Karpas-422 (cell line): ENCODE measurements at places on chromosomes 6 and 20.

GRCh38 chr6:132530293-132530974, 7.6 kb upstream of the TAAR9 start:
- peak; percentile 91 for DNase-seq

DNA sequence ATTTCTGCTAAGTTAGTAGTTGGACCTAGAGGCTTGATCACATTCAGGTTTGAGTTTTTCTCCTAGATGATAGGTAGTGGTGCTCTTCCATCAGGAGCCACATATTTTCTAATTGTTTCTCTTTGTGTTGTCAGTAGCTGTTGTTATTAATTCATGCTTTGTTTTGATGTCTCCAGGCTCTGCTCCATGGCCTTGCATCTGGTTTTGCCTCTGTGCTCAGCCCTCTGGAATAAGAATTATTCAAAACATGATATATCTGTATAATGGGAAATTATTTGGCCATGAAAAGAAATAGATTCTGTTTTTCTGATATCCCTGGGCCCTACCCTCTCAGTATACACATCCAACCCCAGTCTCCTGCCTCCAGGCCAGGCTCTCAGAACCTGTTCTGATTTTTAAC, 184.8 kb downstream of the CDC5L start:
- DNase-seq = no peak

DNA sequence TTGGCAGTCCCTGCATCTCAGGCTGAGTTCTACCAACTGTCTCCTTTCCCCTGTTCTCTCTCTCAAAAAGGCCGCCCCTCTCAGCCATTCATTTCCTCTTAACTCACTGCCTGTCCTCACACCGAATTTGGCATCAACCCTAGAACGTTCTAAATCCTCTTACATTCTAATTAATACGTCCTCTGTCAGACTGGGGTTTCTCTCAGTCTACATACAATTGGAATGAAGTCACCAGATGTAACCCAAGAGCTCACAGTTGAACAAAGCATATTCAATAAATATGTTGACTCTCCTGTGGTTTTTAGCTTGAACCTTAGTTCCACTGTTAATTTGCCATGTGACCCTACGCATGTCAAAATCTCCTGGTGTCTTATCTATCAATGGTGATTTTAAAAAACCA, 269.6 kb downstream of the CLIC5 start:
- DNase-seq = no peak

- DNase-seq = no peak
Observed at GRCh38 chr20:35562541-35563110, 20.7 kb downstream of the ERGIC3 start.

- DNase-seq = no peak
Observed at GRCh38 chr6:129608886-129609537, 101.0 kb downstream of the ARHGAP18 start.

GRCh38 chr6:108801366-108801765, 46.9 kb upstream of the ARMC2 start:
- DNase-seq = no peak

GRCh38 chr6:165653196-165653595, 9.8 kb downstream of the PDE10A start:
- DNase-seq = no peak

- DNase-seq = no peak
Observed at GRCh38 chr20:59667131-59667530, 62.8 kb downstream of the PHACTR3 start.

DNA sequence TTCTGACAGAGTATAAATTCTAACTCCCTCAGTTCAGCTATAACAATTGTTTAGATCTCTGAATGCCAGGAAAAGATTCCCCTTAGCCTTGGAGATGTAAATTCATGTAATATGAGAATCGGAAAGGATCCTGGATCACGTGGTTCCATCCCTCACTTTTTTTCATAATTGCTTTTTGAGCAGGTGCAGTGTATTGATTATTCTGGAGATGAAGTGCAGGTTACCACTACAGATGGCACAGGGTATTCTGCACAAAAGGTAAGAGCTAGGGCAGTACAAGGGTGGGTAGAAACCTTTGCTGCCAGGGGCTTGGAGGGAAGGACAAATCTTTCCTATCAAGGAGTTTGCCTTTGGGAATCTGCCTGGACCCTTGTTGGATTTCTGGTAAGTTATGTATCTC, 52.7 kb downstream of the KDM1B start:
- no peak for DNase-seq

DNA sequence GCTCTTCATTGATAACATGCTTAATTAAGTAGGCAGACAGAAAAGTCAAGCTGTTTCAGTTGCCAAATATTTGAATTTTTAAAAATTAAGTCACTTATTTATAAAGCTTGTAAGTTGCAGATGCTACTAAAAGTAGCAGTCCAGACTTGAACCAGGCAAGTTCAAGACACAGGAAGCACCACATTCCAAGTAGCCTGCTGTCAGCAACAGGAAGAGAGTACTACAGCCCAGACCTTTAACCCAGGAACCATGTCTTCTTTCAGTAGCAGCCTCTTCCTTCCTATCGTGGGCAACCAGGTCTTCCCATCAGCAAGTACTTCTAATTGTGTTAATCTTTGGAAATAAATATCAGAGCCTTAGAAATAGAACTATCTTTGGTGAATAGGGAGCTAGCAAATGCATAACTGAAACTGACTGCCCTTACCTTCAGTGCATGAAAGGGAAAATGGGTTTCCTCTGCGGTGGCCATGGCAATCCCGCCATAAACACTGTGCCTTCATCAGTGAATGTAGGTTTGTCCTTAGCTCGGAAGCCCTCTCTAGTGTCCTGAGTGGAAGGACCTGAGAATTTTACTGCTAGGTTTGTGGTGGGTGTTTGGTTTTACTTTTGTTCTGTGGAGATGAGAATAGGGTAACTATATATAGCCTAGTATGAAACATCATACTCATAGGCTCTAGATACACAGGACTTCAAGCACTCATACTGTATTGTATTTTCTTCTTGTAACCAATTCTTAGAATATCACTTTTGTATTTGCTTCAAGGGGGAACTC, 95.6 kb downstream of the SYCP2 start:
- no peak for DNase-seq

DNA sequence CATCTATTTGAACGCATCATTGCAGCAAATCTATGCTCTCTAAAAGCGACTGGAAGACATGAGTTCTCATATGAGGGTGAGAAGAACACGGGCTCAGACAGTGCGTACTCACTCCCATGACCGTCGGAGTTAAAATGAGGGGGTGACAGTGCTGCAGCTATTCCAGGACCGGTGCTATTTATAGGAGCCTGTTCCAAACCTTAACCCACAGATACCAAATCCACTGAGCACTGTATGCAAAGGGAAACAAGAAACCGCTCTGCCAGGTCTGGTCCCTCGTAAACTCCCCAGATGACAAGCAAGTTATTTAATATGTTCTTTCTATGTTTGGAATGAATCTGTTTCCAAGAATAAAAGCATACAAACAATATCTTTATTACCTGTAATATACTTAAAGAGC, 22.9 kb downstream of the PPP1R3G start:
- no peak for DNase-seq

DNA sequence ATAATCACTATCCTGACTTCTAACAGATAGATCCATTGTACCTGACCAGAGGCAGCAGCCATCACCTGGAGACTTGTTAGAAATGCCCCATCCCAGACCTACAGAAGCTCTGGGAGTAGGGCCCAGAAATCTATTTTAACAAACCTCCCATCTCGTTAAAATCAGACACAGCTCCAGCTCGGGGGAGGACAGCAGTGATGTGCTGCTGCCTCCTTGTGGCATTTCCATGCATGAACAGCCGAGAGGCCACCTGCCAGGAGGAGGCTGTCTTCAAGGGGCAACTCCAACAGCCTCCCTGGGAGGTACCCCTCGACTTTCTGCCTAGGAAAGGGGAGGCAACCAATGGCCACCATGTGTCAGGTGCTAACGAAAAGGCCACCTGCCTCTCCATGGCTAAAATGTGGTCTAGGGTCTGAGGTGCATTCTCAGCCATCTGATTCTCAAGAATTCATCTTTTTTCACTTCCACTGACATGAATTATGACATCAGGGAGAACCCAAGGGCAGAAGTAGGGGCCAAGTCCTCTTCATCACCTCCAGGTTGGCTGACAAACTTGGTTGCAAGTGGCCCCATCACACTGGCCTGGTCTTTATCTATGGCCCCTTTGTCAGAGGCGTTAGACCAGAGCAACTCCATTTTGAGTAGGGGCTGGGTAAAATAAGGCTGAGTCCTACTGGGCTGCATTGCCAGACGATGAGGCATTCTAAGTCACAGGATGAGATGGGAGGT, 12.2 kb upstream of the KCNK15 start:
- DNase-seq = peak; percentile 83

- no peak for DNase-seq
Observed at GRCh38 chr6:91480402-91480801, 893.5 kb upstream of the MAP3K7 start.

- DNase-seq = peak; percentile 54
Observed at GRCh38 chr20:957544-957943, 41.4 kb upstream of the ANGPT4 start.

DNA sequence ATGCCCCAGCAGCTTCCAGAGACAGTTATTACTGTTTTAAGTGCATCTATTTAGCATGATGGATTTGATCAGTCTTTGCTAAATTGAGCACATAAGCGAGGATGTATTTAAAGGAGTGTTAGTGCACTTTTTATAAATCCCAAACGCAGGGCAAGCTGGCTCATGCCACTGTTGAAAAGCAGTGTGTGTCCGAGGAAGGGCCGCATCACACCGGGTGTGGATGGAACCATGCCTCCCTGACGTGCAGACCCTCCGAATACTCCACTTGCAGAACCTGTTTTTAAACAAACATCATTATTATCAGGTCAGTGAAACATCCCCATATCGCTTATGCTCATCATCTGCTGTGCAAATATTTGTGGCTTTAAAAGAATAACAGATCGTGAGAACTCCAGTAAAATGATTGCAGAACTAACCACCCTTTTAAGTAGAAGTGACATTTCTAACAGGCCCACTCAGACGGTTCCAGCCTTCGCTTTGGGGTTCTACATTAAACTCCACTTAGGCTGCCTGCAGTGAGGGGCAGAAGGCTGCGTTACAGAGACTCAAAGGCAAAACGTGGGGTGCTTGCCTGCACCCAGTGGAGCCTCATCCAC, 190.1 kb downstream of the CDH4 start:
- no peak for DNase-seq

DNA sequence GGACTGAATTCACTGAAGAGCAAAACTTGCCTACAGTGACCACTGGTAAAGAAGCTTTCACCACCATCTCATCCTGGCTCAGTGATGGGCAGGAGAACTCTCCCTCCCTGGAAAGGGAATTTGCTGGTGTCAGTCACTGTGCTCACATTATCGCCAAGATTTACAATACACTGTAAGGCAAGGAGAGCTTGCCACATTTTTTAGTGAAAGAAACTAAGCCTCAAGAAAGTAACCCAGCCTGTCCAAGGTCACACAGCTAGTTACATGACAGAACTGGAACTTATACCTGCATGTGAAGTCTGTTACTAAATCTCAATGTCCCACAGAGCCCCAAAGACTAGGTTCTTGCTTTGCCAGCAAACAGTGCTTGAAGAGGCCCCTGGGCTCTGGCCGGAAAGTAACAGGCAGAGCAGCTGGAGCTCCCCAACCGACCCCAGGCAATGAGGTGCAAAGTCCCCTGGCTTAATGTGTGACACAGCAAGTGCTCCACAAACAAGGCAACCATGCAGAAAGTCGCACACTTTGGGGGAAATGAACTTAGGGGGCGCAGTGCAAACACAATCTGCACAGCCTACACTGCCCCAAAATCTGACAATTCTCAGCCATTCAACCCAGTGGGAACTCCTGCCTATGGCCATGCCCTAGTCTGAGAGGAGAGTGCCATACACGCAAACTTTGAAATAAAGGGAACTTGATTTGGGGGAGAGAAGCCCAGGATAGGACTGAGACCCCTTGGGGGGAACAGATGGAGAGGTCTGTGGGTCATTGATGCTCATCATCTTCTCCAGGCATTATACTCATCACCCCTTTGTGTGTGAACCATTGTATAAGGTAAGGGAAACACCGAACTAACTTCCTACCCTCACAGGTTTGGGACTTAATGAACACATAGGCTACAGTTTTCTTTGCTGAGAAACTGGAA, 1.9 kb downstream of the BCL2L1 start:
- peak; percentile 81 for DNase-seq

DNA sequence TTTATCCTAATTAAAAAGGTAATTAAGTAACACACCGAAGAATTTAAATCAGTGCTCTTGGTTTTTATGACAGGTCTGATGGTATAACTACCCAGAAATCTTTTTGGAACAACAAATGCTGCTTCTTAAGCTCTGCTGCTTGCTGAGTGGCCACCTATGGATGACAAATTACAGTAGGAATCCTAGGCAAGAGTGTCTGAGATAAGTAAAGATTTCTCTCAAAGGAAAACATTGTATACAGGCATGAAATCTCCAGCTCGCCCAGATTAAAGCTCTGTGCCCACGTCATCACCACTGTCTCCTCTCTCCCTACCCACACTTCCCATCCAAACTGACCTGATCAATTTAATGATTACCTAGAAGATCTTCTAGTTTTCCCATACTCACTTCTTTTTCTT, 1083.0 kb upstream of the MAP3K7 start:
- DNase-seq = no peak

- no peak for DNase-seq
Observed at GRCh38 chr6:49264496-49264895, 198.6 kb downstream of the MMUT start.

GRCh38 chr6:161100072-161100471, 108.5 kb downstream of the MAP3K4 start:
- DNase-seq = no peak

GRCh38 chr6:126102358-126102757, 116.0 kb downstream of the TRMT11 start:
- no peak for DNase-seq

GRCh38 chr6:150710236-150710635, 110.6 kb downstream of the PLEKHG1 start:
- no peak for DNase-seq

DNA sequence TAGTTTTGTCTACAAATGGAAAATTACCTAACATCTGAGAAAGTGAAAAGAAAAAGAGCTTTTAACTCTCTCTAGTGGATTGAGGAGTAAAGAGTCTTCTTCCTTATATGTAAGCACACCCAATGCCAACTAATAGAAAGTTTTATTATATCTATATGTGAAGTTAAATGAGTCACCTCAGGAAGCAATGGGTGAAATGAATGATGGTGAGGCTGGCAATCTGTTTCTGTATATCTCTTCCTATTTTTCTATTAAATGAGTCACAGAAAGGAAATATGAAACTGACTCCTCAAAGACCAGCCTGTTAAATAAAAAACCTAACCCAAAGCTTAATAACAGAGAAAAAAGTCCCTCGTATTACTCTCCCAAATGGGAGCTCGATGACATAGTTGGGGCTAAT, 71.3 kb downstream of the OTOR start:
- DNase-seq = no peak

DNA sequence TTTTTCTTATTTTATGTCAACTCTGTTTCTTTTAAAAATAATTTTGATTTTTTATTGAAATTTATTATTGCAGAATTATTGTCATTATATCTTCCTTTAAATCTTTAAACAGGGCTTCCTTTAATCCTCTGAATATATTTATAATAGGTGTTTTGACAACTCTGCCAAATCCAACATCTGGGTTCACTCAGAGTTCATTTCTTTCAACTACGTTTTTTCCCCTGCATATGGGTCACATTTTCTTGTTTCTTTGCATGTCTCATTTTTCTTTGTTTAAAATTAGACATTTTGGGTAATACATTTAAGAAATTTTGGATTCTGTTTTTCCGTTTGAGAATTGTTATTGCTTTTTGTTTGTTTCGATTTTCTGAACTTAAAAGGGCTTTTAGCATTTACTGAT, 655.1 kb upstream of the CITED2 start:
- no peak for DNase-seq

- no peak for DNase-seq
Observed at GRCh38 chr6:34917626-34918285, 28.7 kb downstream of the ANKS1A start.

GRCh38 chr6:37127961-37128862, 41.7 kb upstream of the PIM1 start:
- no peak for DNase-seq
